ENCODE measurements at places on chromosomes 12 and 14.

GRCh38 chr14:23380197-23380914 lies 3.5 kb downstream of the CMTM5 start:
- no peak for DNase-seq

GRCh38 chr14:71625891-71626701 lies 306.1 kb upstream of the RGS6 start:
- DNase-seq = no peak

- no peak for DNase-seq
These were observed 50.7 kb downstream of the RBMS2 start for GRCh38 chr12:56572288-56572687.

GRCh38 chr12:13142747-13143146 lies 39.3 kb upstream of the GSG1 start:
- no peak for DNase-seq

- no peak for DNase-seq
These were observed 259.8 kb downstream of the NUAK1 start for GRCh38 chr12:105878964-105879363.

GRCh38 chr14:100111931-100112704 lies 46.9 kb downstream of the EVL start:
- DNase-seq = no peak

- no peak for DNase-seq
These were observed 104.3 kb upstream of the DACT1 start for GRCh38 chr14:58533446-58533845.

DNA sequence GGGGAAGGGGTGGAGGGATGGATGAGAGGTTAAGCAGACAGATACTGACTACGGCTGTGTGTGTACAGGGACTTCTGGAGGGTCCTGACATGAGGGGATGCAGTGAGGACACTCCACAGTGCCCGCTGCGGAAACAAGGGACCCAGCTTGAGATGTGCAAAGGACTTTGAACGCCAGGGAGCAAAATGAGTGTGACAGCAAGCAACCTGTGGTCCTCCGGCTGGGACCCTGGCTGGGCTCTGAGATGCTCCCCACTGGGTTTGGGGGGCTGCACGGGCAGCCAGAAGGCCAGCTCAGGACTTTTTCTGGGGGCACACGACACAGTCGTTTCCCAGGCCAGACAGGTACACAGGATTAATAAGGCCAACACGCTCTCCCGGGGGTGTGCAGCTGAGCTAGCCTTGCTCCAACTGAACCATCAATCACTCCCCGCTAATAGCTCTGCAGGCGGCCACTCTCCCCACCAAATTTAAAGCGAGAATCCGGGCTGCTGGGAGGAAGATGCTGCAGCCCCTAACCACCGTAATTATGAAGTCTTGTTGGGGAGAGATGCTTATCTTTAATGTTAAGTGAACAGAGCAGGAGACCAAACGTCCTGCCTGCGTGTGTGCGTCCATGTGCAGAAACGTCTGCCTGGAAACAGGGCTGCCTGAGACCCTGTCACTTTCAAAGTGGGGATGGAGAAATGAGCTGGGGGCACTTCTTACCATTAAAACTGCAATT lies 51.6 kb upstream of the DLK1 start:
- no peak for DNase-seq

GRCh38 chr14:57502586-57503254 lies 9.1 kb upstream of the CCDC198 start:
- no peak for DNase-seq

DNA sequence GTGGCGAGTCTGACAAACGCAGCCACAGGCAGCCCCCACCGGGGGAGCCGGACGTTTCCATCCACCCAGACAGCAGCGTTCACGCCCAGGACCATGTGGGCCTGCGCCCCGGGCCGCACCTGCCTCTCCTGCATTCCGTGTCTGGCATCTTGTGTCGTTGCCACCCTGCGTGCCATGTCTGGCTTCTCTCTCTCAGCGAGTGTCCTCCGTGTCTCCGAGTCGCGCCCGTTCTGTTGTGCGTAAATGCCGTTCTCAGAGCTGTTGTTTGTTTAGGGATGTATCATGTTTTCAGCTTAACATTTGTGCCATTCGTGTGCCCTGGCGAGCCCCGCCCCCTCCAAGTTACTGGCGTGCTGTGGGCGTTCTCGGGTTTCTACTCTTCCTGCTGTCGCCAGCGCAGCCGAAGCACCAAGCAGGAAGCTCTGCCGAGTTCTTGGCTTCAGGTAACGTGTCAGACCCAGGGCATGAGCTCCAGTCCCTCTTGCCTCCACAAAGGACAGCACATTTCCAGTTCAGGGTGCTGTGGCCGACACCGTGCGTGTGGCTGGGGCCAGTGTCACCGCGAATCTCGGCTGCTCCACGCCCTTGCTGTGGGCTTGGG lies 34.6 kb downstream of the NOC4L start:
- peak; percentile 62 for DNase-seq

DNA sequence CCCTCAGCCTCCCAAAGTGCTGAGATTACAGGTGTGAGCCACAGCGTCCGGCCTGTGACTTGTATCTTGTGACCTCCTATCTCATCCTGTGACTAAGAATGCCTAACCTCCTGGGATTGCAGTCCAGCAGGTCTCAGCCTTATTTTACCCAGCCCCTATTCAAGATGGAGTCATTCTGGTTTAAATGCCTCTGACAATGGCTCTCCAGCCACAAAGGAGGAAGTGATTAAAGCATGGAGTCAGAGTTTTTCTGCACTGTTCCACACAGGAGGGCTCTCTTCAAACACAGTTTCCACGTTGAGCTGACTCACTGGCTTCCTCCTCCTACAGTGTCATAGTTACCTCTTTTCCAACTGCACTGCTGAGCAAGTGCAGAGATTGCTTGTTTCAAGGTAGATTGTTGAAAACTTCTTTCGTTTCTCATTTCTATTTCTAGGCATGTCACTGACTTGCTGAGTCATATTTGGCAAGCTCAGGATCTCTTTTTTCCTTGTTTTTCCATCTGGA lies 383.8 kb downstream of the PCNX1 start:
- DNase-seq = peak; percentile 12

DNA sequence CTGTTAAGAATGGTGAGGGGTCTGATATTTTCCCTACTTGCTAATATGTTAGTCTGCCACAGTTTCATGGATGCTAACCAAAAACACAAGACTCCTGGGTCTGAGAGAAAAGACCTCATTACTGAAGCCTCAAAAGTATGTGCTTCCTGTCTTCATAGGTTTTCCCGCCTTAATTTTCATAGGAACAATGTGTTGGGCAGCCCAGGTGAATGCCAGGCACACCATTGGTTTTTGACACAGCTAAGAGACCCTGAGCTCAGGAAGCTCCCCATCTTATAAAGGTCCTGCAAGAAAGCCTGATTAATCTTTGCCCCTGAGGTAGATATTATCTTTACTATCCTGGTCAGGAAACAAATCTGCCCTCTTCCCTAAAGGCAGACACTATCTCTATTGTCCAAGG lies 464.1 kb downstream of the MDGA2 start:
- DNase-seq = no peak

GRCh38 chr12:30882706-30883105 lies 43.8 kb upstream of the TSPAN11 start:
- DNase-seq = no peak

DNA sequence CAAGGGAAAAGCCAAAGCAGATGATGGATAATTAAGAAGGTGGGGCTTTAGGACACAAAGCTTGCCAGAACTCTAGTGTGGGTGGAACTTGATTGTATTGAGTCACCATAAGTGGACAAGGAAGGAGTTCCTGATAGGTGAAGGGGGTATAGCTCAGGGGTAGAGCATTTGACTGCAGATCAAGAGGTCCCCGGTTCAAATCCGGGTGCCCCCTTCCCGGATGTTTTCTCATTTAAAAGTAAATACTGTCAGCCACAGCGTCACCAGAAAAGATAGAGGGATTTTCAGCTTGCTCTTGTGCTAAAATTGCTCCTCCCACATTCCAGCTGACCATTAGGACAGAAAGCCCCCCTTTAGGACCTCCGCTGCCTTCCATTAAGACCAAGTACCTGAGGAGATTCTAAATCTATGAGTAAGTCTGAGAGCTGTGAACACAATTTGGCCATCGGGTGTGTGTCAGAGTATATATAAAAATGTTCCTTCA lies 36.6 kb downstream of the DCAF4 start:
- DNase-seq = no peak

All from activated CD4-positive, alpha-beta T cell treated with anti-CD3 and anti-CD28 coated beads, Interleukin-2, amount 50 U/mL, for 4 hours (primary cell).